ENCODE measurements at places on chromosomes 13 and 19.

- no peak for DNase-seq
Observed at GRCh38 chr13:106533101-106533942, 2.1 kb downstream of the EFNB2 start.

- no peak for DNase-seq
Observed at GRCh38 chr13:38228322-38228721, 121.3 kb upstream of the UFM1 start.

DNA sequence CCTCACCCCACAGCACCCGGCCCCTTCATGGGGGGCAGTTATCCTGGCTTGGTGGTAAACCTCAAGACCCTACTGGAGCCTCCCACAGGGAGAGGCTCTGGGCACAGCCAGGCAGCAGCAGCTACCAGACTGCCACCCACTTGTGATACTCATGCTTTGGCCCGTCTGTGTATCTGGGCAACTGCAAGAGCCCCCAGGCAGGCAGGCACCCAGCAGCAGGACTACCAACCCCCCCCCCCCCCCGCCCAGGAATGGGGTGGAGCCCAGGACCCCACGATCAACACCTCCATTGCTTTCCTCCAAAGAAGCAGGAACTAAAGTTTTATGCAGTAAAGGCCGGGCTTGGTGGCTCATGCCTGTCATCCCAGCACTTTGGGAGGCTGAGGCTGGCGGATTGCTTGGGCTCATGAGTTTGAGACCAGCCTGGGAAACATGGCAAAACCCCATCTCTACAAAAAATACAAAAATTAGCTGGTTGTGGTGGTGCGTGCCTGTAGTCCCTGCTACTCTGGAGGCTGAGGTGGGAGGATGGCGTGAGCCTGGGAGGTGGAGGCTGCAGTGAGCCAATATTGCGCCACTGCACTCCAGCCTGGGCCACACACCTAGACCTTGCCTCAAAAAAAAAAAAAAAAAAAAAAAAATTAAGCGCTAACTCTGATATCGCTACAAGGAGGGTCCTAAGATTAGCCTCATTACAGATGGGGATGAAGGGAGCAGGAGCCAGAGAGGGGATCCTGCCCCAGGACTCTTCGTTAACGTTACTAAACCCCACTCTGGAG, 1.1 kb upstream of the LYL1 start:
- DNase-seq = no peak

- no peak for DNase-seq
Observed at GRCh38 chr19:49878744-49879070, 1.2 kb downstream of the TBC1D17 start.

DNA sequence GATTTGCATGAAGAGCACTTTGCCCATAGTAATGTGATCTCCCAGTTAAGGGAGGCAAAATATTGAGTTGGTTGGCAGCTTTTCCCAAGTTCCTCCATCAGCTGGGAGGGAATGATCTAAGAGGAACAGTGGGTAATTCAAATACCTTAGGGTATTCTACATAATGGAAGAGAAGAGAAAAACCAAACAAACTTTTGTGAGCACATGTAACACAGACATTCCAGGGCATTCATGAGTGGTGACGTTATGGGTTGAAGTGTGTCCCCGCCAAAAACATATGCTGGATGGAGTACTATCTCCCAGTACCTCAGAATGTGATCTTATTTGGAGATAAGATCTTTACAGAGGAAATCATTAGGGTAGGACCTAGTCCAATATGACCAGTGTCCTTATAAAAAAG, 220.1 kb downstream of the FOXO1 start:
- no peak for DNase-seq

- DNase-seq = no peak
Observed at GRCh38 chr19:49669516-49669915, 3.8 kb downstream of the BCL2L12 start.

GRCh38 chr13:73924607-73925006, 209.6 kb downstream of the KLF12 start:
- no peak for DNase-seq

DNA sequence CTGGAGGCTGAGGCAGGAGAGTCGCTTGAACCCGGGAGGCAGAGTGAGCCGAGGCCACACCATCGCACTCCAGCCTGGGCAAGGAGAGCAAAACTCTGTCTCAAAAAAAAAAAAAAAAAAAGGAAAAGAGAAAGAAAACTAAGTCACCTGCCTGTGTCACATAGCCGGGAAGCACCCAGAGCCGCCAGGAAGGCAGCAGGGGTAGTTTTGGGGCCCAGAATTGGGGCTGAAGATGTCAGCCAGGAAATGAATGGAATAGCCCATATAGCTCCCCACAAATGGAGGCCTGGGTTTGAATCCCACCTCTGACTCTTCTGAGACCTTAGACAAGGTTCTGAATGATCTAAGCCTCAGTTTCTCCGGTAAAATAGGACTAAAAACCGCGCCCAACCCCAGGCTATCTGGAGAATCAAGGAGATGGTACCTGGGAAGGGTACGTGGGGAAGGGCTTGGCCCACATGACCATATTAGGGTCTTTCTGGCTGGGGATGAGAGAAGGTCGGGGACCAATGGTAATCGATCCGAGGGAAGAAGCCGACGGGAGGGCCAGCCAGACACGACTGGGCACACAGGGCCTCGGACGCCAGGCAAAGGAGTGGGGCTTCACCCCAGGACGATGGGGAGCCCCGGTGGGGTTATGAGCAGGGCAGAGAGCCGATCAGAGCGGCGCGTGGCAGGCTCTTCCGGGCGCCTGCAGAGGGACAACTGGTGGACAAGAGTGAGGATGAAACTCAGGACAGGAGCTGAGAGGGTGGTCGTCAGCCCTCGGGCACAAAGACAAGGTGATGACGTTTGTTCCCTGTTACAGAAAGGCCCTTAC, 14.4 kb downstream of the CCDC124 start:
- no peak for DNase-seq

GRCh38 chr19:11356676-11357550, 1.7 kb downstream of the PLPPR2 start:
- DNase-seq = no peak

DNA sequence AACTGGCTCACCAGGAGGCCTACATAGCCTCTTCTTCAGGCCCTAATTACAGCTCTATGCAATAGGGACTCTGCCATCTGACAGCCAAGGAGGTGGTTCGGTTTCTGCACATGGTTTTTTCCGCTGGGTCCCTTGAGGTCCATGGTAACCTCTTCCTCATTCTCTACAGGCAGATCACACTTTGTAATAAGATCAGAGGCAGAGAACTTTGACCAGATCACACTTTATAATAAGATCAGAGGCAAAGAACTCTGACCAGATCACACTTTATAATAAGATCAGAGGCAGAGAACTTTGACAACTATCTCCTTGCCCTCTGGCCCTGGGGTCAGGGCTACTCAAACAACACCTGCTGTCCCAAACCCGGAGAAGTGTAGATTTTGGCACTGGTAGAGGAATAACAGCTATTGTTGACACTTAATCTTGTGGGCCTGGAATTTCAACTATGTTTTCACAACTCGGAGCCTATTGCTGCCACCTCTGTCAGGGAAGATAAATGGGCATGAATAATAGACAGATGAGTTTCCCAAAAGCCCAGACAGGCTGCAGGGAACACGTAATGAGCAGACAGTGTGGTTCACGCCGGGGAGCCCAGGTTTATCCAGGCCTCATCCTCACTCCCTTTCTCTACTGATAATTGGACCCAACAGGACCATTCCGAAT, 246.1 kb downstream of the UQCRFS1 start:
- no peak for DNase-seq

GRCh38 chr13:98650396-98651107, 73.6 kb upstream of the STK24 start:
- DNase-seq = no peak

DNA sequence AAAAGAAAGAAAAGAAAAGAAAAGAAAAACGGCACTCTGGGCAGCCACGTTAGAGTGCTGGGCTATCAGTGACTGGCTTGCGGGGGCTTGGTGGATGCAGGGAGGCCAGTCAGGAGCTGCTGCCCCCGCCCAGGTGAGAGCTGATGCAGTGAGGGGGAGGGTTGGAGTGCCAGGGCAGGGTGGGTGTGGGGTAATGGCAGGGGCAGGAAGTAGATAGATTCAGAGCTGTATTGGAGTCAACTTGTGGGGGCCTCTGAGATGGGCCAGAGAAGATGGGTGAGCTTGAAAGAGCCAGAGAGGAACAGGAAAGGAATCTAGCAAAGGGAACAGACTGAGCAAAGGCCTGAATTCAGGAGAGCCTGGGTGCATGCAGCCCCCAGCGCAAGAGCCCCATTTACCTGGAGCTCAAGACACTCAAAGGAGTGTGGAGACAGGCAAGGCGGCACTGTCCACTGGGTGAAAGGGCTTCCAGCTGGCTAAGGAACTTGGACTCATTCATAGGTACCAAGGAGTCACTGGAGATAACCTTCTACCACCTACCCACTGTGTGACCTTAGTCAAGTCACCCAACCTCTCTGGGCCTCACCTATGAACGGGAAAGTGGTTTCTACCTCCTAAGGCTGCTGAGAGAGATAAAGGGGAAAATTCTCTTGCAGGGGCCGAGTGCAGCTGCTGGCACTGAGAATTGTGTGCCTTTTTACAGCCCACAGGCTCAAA, 20.2 kb downstream of the VSTM2B start:
- no peak for DNase-seq

- no peak for DNase-seq
Observed at GRCh38 chr13:98144027-98144741, 1.3 kb downstream of the FARP1 start.

DNA sequence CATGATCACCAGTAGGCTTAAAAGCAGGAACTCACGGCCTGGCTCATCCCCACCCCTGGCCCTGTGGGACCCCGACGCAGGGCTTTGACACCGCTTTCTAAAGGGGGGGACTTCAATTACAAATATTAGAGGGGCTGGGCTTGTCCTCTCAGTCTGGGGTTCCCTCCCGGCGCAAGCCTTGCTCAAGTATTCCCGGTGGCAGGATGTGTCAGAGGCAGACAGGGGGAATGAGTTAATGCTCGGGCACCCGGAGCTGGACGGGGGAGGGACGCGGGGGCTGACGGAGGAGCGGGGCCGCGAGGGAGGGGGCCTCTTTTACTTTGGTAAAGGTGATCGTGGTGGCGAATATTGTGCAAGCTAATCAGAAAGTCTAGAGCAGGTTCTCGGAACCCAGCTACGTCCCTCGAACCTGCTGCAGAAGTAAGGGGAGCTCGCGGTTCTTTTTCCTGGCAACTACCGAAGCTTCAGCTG, 1.1 kb downstream of the FGF14 start:
- DNase-seq = no peak

- no peak for DNase-seq
Observed at GRCh38 chr19:3073159-3073563, 10.9 kb upstream of the TLE5 start.

DNA sequence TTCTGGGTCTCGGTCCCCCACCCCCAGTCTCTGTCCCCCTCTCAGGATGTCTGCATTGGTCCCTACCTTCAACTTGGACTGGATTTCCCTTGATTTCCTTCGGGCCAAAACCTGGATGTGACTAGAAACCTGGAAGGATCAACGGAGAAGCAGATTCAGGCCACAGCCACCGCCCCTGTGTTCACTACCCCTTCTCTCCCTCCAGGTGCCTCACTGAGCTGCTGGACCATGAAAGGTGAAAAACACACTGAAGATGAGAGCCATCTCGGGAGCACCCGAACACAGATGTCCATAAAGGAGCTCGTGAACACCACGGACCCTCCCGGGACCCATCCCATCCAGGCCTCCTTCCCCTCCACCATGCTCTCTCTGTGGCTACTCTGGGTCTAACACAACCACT, 5.0 kb downstream of the TEAD2 start:
- no peak for DNase-seq

DNA sequence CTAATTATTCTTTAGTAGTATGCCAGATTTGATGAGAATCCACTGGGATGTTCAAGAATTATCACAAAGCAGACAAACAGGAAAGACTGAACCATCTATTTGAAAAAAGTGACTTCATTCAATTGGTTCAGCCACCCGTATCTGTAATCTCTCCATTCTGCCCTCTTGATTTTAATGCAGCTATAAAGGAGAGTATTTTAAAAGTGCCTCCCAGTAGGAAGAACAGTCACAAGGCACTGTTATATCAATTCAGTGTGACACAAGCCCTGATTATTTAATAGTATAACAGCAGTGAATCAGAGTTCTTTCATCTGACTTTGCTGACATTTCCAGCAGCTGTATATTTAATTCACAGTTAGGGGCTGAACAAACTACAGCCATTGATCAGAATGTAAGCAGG, 77.3 kb upstream of the SLAIN1 start:
- no peak for DNase-seq

GRCh38 chr19:49327878-49328544, 3.0 kb upstream of the SLC6A16 start:
- DNase-seq = peak; percentile 26

- DNase-seq = no peak
Observed at GRCh38 chr19:51921949-51922348, 5.3 kb upstream of the ZNF613 start.

GRCh38 chr19:5031231-5032100, 62.6 kb downstream of the KDM4B start:
- peak; percentile 73 for DNase-seq

DNA sequence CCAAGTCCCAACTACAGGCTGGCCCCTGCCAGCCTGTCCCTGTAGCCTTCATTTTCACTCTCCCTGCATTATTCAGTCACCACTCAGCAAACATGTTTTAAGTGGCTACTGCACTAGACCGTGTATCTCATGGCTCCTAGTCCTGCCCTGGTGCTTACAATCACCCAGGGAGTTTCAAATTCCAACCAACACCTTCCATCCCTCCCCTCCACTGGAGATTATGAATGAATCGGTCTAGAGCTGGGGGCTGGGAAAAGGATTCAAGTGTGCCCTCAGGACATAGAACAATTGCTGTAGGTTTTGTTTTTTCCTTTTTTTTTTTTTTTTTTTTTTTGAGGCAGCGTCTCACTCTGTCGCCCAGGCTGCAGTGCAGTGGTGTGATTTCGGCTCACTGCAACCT, 15.0 kb upstream of the TNFAIP8L1 start:
- no peak for DNase-seq

DNA sequence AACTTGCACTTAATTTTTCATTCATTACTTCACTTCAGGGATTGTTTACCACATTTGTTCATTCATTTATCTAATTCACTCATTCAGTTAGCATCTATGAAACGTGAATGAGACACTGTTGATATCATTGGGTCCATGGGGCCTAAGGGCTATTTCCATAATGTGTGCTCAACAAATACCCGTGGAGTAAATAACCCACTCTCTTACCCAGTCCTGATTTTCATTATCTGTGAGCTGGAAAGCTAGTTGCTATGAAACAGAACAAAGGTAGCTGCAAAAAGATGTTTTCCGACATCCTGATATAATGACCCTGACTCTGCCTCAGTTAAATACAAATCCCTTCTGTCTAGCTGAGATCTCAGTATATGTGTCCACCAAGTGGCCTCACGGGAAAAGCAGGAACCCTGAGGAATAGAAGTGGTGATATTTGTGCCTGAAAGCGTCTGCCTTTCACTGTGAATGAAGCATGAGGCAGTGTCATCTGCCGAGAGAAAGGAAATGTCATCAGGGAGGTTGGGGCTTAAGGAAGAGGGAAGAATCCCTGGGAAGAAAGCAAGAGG, 63.8 kb downstream of the SERTM1 start:
- DNase-seq = no peak

- peak; percentile 99 for DNase-seq
Observed at GRCh38 chr19:4402171-4403004, at the start of gene CHAF1A. Gene CHAF1A (plus strand): TSS chr19:4402640. CDS start chr19:4402763, 123 bp downstream.

All from activated gamma-delta T cell treated with anti-CD3 and anti-CD28 coated beads, Interleukin-2, amount 50 U/mL, for 16 hours (primary cell).